ENCODE measurements at places on chromosomes 13 and 19.

- DNase-seq: no peak
Observed at GRCh38 chr13:94999871-95000270, 287.5 kb upstream of the SOX21 start.

DNA sequence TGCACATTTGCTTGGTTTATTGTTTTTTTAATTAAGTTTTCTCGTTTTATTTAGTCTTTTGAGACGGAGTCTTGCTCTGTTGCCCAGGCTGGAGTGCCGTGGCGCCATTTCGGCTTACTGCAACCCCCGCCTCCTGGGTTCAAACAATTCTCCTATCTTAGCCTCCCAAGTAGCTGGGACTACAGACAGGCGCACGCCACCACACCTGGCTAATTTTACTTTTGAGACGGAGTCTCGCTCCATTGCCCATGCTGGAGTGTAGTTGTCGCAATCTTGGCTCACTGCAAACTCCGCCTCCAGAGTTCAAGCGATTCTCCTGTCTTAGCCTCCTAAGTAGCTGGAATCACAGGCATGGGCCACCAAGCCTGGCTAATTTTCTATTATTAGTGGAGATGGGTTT lies 1.3 kb downstream of the RPS9 start:
- DNase-seq: no peak

GRCh38 chr19:44741841-44742329 lies 6.6 kb upstream of the BCL3 start:
- DNase-seq: no peak

GRCh38 chr13:48580185-48580803 lies 47.4 kb upstream of the RCBTB2 start:
- no peak for DNase-seq

DNA sequence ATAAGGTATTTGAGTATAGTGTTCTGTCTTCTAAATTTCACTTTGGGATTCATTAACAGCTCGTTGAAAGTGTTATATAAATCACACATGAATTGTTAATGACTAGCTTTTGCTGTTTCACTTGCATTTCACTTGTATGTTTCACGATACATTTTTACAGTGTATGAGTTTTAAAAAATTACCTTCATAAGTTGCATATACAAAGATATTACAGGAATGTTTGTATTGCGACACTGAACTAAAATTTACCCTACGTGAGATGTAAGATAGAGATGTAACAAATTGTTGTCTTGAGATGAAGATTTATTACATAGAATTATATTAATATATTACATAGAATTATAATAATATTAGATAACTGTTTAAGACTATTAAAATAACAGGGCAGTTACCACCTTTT lies 1.5 kb downstream of the CDC16 start:
- no peak for DNase-seq

GRCh38 chr19:32068793-32069192 lies 276.6 kb upstream of the ZNF507 start:
- no peak for DNase-seq

DNA sequence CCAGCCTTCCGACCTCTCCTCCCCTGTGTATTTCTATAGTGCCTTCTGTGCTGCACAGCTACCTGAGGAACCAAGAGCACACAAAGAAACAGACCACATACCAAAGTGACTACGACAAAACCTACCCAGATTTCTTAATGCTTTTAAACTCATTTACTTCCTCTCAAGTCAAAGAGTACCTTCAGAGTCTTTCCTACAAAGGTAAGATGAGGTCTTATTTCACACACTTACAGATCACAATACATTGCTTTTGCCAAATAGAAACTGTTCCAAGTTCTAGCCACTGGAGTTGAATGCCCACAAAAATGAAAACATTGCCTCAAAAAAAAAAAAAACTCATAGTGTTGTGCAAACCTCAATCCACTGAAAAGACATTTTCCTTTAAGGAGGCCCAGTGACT lies 36.4 kb downstream of the TEX26 start:
- DNase-seq: no peak

DNA sequence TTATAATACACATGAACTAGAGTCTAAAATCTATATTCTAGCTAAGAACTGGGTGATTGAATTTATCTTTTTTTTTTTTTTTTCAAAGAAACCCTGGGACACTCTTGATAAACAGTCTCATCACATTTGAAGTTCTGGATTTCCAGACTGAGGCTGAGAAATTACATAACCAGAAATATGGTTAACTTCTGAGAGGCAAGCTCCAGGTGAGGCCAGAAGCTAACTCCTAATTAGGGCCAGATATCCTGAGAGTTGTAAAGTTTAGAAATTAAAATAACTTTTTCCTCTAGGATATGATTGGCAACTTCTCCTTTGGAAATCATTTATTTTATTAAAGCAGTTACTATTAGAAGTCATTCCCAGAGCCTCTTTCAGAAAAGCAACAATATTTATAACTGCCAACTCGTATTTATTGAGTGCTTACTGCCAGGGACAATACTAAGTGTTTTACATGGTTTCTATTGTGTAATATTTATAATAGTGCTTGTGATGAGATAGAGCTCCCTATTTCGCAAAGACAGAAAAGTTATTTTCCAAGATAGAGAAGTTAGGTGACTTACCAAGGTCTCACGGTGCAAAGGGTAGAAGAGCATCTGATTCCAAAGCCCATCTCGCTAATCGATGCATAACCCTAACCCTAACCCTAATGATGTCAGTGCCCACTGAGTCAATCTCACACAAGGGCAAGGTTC lies 187.7 kb downstream of the DCT start:
- no peak for DNase-seq

GRCh38 chr19:48660852-48661710 lies 11.7 kb downstream of the NTN5 start:
- peak; percentile 64 for DNase-seq

DNA sequence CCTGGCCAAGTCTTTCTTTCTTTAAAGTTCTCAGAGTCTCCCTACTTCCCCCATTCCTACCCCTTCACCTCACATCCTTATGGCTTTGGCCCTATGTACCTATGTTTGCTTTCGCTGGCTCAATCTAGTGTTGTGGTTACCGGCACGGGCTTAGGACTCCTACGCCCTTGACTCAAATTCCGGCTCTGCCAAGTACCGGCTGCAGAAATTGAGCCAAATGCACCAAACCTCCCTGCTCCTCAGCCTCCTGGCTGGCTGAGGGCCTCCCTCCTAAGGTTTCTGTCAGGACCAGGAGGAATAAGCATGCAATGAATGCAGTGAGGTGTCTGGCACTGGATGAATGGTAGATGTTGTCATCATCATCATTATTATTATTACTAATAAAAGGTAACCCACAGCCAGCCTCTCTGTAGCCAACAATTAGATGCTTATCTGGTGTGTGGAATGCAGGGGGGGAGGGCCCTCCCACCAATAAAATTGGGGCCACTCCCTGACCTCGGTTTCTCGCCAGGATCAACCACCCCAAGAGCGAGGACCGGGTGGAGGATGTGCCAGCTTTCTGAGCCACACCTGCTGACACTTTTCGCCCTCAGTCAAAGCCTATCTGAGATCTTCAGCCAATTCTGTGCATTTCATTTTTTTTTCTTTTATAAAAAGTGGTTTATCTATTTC lies 20.7 kb downstream of the KLK5 start:
- no peak for DNase-seq

DNA sequence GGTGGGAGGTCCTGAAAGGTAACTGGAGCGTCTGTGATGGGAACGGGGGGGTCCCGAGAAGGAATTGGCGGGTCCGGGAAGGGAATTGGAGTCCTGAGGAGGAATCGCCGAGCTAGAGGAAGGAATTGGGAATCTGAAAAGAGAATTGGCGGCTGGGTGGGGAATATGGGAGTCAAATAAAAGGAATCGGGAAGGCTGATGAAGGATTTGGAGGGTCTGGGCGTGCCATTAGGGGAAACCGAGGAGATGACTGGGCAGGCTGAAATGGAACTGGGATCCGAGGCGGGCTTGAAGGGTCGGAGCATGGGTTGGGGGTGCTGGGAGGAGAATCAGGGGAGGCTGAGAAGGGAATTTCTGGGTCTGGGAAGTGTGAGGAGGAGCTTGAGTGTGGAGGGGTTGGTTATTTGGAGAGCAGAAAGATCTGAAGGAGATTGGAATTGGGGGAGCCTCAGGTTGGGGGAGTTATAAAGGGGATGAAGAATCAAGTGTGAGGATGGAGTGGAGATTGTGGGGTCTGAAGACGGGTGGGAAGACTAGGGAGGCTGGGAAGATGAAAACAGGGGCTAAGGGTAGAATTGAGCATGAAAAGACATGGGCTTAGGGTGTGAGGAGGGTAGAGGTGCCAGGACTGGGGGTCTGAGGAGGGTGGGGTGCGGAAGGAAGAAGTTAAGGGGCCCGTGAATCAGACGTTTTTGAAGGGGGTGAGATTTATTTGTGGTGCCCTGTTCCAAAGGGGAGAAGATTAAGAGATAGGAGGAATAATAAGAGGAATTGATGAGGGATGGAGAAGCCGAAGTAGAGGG lies 718 bp downstream of the ACTN4 start:
- peak; percentile 62 for DNase-seq

GRCh38 chr13:66224663-66225062 lies 1005.5 kb downstream of the PCDH9 start:
- DNase-seq: no peak

DNA sequence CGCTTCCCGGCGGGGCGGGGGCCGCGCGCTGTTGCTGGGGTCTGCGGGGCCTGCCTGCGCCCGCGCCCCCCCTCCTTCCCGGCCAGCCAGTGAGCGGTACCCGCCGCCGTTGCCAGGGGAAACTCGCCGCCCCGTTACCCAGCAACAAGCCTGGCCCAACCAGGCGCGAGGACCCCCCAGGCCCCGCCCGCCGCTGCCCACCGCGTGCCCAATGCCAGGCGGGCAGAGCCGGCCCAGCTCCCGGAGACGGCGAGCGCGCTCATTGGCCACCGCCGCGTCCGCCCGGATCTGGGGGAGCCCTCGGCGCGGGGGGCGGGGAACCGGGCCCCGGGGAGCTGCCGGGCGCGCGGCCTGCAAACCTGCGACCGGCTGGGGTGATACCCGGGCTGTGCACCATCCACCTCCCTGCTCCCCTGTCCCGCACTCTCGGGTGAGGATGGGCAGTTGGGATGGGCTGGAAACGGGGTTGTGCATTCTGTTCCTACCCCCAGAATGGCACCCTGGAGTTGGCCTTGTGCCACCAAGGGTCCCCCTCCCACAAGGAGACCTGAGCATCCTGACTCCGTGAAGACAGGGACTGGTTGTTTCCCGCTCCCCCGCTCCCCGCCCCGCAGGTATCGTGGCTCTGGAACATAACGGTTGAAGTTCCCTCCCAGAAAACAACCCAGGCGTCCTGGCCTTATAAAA lies 8.8 kb upstream of the BBC3 start:
- DNase-seq: peak; percentile 57

DNA sequence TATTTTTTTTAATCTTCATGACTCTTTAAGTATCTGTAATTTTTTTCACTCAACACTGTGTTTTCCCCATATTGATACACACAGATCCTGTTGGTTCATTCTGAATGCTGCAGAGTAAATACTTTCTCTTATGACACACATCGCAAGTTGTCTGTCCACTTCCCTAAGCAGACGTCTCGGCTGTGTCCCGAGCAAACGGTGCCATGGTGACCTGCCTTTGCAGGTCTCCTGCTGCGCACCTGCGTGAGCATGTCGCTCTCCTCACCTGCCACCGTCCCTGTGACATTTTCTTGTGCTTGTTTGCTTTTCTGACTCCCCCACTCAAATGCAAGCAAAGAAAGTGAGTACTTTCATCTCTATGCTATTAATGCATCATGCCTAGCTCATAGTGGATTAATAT lies 57.8 kb downstream of the CCDC70 start:
- DNase-seq: no peak

GRCh38 chr13:52862358-52863206 lies 14.1 kb upstream of the PCDH8 start:
- DNase-seq: no peak

DNA sequence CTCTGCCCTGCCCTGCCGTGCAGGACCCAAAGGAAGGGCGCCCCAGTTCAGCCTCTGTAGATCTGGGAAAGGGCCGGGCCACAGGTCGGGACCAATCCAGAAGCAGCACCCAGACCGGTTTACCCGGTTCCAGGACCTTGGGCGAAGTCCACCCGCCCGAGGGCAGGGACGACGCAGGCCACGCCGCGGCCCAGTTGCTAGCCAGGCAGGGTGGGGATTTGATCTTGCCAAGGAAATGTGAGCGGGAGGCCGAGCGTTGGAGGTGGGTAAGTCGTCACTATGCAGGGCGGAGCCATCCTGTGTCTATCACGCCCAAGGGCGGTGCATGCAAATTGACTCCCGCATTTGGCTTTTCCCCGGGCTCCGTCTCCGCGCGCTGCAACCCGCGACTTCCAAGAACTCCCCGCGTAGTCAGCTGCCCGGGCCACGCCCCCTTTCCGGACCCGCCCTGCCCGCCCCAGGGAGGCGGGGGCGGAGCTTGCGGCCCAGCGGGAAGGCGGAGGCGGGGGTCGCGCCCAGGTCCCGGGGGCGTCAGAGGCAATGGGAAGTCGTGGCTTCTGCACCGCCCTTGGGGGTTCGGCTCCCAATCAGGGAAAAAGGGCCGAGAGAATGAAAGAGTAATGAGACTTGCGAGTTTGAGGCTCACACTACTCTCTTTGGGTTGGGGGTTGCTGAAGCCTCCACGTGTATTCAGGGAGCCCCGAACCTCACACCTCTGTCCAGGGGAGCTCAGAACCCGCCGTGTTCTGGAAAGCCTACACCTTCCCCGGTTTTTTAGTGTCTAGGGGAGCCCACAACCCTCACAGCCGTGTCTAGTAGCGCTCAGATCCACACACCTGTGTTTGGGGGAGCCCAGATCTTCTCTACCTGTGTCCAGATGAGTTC lies 12.8 kb downstream of the IER2 start:
- peak; percentile 95 for DNase-seq

Data from right kidney (tissue), 9 donors.